ENCODE measurements at places on chromosomes 3 and 15.

GRCh38 chr15:88133795-88134194 lies 122.7 kb downstream of the NTRK3 start:
- DNase-seq: no peak

DNA sequence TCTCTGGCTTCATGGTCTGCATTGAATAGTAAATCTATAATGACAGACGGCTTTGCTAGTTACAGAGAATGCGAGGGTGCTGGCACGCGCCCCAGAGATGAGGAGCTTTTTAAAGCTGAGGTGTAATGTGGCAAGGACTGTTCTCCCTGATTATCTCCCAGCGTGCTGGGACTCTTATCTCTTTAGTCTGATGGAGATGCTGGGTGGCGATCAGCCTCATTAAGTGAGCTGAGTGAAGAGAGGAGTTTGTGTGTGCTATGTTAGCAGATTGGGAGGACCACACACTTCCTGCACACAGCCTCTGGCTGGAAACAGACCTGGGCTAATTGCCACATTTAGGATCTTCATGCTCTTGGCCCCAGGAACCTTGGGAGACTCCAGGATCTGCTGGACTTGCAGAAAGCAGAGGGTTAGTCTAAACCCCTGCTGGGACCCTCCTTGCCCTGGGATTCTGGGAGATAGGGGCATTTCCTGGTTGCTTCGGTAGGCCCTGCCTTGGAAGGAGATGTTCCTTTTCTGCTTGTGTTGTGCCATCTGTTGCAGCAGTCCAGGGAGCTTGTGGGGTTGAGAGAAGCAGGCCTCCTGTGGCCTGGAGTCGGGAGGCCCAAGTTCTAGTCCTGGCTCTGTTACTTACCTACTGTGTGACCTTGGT lies 15.0 kb downstream of the PDIA5 start:
- no peak for DNase-seq

DNA sequence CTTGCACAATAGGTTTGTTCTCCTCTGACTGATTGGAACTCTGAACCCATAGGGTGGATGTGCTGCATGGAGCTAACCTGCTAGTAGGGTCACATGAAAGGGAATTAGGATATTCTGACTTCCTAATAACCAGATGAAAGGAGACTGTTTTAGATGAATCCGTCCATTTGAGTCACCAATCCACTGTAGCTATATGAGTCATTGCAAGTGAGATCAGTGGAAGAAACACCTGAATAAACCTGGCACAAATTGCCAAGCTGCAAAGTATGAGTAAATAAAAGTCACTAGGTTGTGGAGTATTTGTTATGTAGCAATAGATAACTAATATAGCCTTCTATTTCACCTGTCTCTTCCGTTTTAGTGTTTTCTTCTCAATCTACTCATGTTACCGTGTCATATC lies 584.4 kb downstream of the PDCD6IP start:
- no peak for DNase-seq

DNA sequence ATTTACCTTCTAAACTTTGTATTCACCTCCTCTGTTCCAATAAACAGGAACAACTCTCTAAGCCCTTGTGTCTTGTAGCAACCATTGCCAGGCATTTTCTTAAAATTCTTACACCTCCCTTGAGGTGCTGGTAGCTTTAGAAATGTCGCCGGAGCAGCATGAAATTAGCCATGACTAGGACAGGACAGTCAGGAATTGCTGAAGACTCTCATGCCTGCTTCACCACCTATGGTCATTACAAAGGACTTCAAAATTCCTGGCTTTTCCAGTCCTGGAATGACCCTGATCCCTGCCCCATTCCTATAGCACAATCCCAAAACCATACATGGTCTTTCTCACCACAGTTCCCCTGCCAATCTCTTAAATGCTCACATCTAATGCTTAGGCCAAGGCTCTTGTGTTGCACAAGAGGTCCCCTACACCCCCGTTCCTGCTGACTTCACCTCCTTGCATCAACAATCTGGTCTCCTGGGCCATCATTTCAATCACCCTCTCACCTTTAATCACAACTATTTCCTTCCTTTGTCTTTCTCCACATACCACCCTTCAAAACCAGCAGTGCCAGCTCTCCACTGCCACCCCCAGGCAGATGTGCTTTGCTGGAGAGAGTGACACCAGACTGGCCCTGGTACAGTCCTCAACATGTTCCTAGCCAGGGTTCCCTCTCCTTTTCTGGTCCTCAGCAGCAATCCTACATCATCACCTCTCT lies 113.2 kb upstream of the TJP1 start:
- DNase-seq: no peak

DNA sequence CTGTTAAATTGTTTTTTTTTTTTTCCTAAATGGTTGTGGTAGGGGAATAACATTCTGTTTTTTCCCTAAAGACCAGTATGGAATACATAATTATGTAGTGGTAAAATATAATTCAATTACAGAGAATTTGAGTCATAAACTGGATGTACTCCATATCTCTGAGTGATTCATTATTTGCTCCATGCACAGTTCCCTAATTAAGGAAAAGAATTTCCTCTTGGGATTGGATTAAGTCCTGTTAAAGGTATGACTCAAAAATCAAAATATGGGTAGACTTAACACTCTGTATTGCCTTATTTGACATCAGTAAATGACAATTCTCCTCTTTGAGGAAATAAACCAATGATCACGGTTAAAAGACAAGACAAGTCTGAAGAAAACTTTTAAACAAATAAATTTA lies 78.0 kb upstream of the KCNH8 start:
- DNase-seq: no peak

GRCh38 chr15:59278120-59278519 lies 71.5 kb downstream of the LDHAL6B start:
- no peak for DNase-seq

- no peak for DNase-seq
Measured at GRCh38 chr3:102748646-102749045, 313.8 kb downstream of the ZPLD1 start.

DNA sequence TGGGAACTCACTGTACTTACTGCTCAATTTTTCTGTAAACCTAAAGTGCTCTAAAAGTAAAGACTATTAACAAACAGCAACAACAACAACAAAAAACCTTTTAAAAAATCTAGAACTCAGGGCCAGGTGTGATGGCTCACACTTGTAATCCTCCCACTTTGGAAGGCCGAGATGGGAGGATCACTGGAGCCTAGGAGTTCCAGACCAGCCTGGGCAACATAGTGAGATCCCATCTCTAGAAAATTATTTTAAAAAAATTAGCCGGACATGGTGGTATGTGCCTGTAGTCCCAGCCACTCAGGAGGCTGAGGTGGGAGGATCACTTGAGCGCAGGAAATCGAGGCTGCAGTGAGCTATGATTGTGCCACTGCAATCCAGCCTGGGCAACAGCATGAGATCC lies 161.8 kb downstream of the NUP210 start:
- no peak for DNase-seq

- no peak for DNase-seq
Measured at GRCh38 chr15:51971032-51971374, 575 bp downstream of the LEO1 start.
